ENCODE measurements at places on chromosomes 5 and 9.
A peak's percentile ranks its signal among the peaks of the same experiment; 100 is the strongest.

DNA sequence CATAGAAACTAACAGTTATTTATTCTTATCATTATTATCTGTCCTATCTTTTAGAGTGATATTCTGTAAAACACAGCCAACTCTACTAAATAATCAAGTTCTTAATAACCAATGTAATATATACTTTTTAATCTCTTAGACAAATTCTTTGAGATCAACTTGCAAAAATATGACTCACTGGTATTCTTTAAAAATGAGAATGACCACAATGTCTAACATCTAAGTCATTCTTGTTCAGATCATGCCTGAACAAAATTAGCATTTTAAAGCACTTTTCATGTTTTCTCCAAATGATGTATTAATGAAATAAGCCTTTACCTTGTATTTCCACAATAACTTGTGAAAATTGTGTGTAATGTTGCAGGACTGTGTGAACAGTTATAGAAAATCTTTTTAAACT is 356.9 kb upstream of the RGMB start:
- DNase-seq = no peak

- no peak for DNase-seq
Measured at GRCh38 chr9:96192710-96193109, 109.3 kb downstream of the HSD17B3 start.

DNA sequence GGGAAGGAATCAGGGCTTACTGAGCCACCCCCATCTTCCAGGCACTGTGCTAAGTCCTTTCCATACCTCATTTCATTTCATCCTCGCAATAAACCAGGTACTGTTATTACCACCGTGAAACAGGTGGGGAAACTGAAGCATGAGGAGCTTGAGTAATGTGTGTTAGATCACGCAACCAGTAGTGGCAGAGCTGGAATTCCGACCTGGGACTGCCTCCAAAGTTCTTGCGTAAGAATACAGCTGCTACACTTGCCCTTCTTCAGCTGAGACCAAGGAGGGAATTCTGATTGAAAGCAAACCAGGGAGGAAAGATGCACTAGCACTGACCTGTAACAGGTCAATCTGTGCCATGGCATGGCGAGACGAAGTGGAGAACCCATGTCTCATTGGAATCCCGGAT is 113.4 kb upstream of the MSX2 start:
- DNase-seq = no peak

GRCh38 chr5:59919484-59919883 is 26.0 kb upstream of the PDE4D start:
- DNase-seq = no peak

DNA sequence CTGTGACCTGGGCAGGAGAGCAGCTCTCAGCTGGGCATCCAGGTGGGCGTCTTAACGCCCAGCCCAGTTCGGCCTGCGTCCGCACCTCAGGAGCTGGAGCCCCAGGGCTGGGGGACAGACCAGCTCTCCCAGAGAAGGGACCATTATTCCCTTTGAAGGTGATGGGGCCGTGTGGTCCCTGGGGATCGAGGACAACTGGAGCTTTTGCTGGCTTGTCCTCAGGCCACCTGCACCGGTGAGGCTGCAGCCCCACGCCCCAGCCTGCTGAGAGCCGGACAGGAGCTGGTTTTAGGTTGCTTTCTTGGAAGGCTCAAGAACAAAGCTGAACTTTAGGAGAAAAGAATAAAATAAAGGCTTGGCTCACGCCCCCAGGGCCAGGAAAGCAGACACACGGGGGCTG is 40.9 kb downstream of the NACC2 start:
- DNase-seq = no peak

- no peak for DNase-seq
Measured at GRCh38 chr9:96089452-96090085, 212.4 kb downstream of the HSD17B3 start.

GRCh38 chr9:112174222-112174964 is 704 bp downstream of the SUSD1 start:
- peak; percentile 86 for DNase-seq
